ENCODE measurements at places on chromosomes 7 and 10.

DNA sequence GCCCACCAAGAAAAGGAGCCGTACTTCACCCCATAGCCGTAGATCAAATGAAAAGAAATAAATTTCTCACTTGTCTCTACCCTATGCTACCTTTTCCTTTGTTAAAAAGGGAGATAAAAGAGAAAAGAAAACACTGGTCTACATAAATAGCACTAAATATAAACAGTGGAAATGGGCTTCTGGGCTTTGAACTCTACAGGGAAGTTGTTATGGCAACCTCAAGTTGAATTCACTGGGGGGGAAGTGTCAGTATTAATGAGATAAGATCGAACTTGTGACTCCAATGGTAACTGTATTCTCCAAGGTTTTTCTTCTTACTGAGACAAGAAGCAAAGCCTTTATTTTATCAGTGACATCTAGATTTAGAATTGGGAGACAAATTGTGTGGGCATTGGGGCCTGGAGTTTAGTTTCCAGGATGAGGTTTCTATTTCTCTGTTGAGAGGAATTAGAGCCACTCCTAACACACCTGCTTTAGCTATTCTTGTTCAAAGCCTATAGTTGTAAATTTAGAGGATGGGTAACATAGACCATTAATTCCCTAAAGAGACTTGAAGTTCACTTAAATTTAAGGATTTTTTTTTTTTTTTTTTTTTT, 604.3 kb upstream of the GALNT17 start:
- DNase-seq = no peak

DNA sequence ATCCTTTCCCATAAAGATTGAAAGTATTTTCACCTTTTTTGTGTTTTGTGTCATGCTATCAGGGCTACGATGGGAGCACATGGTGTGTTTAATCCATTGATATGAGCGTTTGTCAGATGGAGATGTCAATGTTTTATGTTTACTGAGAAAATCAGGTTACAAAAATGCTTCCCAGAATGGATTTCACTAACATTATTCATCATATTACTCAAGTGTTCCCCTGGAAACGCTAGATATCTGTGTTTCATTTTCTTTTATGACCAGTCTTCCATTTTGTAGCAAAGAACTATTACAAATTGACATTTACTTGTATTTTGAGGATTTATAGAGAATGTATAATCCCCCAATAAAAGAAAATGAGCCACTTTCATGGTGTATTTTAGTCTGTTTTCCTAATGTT, 293.5 kb upstream of the AKR1E2 start:
- DNase-seq = no peak

GRCh38 chr7:149866779-149867447, 6.9 kb upstream of the ATP6V0E2 start:
- no peak for DNase-seq

- DNase-seq = no peak
These were observed 59.1 kb downstream of the AUTS2 start for GRCh38 chr7:69657331-69657730.

- DNase-seq = no peak
These were observed 9.0 kb downstream of the SLC16A12 start for GRCh38 chr10:89526358-89526757.

- DNase-seq = no peak
These were observed 242.3 kb upstream of the DKK1 start for GRCh38 chr10:52071814-52072213.

GRCh38 chr7:15845461-15845860, 159.0 kb upstream of the MEOX2 start:
- DNase-seq = no peak

DNA sequence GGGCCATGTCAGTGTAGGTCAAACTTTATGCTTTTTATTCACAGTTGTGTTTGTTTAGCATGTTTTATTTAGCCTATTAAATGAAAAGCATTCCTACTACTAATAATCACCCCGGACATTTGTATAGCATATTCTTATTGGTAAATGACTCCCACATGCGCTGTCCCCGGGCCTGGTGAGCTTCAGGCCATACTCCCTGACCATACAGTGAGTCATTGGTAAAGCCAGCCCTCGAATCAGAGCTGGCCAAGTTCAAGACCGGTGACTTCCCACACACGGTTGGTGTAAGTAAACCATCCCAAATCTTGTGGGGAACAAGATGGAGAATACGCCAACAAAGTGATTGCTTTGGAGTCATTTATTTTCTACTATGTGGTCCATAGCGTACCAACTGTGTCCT, 238.7 kb upstream of the TCF7L2 start:
- DNase-seq = no peak

DNA sequence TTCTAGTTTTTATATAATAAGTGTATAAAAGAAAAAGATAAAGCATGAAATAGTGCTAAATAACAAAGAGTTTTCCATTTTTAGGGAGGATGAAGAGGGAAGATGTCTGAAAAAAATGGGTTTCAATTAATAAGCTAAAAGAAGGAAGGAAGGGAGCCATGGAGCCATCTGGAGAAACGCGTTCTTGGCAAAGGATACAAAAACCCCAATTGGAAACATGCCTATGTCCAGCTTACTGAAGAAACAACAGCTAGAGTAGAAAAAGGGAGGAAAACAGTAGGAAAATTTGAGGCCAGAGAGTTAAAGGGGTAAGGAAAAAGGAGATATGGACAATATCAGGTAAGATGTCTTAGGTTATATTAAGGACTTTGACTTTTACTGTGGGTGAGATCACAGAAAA, 416.2 kb upstream of the GHITM start:
- no peak for DNase-seq

DNA sequence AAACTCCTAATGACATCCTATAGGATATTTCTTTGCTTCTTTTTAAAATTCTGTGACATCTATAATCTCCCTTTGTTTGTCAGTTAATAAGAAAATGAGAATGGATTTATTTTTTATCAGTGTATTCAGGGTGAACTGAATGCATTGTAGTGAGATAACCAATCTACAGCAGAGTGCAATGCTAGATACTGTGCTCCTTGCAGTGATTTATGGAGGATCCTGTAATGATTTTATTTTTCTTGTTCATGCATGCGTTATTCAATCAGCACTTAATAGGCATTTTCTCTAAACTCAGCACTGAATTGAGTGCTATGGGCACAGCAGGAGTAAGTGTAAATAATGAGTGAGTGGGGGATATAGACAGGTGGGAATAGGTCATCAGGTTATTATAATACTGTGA, 253.9 kb downstream of the CDK14 start:
- no peak for DNase-seq

GRCh38 chr10:107213861-107214260, 49.4 kb upstream of the SORCS1 start:
- DNase-seq = no peak

GRCh38 chr7:157496416-157497275, 159.8 kb downstream of the DNAJB6 start:
- DNase-seq = no peak

GRCh38 chr7:87328281-87328680, 17.2 kb upstream of the CROT start:
- no peak for DNase-seq

DNA sequence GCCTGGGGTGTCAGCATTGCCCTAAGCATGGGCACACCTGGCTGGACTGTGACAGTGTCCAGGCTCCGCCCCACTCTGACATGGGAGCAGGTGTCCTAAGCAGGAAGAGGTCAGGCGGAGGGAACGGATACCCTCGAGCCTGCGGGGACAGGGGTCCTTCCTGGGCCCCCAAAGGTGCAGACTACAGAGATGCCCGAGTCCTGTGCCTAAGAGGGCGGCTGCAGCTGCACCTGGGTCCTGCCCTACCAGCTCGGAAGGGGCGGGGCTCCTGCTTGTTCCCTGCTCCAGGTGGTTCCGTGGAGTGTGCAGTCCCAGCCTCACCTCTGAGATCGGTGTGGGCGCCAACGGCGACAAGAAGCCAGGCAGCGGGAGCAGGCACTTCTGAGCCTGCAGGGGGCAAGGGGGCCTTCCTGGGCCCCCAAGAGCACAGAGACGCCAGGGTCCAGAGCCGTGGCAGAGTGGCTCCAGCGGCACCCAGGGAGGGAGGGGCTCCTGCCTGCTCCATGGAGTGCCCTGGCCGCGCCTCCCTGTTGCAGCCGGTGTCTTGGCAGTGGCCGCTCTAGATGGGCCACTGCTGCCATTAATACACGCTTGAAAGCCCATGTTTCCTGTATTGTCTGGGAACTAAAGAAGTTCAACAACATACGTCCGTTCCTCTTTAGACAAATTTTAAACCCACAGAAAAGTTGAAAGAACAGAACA, 64.5 kb upstream of the CACNA2D1 start:
- no peak for DNase-seq

GRCh38 chr10:11086177-11086840, 68.6 kb downstream of the CELF2 start:
- DNase-seq = no peak

DNA sequence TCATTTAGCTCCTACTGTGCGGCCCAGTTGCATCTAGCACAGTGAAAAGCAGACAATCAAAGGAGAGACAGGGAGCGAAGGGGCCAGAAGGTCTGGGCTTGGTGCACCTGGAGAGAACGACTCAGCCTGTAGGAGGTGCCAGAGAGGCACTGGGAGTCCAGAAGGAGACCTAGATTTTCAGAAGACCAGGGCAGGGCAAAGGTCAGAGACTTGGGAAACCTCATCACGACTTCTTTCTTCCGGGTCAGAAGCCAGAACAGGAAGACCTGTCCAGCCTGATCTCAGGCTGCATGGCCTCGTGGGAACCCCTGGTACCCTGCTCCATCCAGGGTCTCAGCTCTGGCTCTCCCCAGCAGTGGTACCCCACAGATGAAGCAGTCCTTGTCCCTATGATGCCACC, 5.2 kb downstream of the AGAP3 start:
- DNase-seq = no peak

- no peak for DNase-seq
These were observed 63.1 kb downstream of the PYROXD2 start for GRCh38 chr10:98351831-98352402.

- no peak for DNase-seq
These were observed 113.2 kb upstream of the ANKRD1 start for GRCh38 chr10:91034042-91034441.

GRCh38 chr7:140509789-140510188, 30.5 kb upstream of the MKRN1 start:
- no peak for DNase-seq

DNA sequence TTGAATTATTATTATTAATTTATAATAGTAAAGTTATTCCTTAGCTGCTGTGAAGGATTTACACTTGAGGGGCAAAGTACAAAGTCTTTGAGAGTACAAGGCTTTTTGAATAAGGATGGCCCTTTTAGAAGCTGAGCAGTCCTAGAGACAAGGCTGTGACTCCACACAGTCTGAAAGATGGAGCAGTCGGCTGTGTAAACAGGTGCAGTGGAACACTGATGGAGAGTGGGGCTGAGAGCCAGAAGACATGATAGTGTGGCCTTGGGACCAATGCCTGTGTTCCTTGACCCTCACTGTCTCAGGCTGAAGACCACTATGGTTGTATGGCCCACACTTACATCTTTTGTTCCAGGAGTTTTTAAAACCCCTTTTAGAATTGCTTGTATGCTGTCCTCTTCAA, 311.2 kb upstream of the PHF14 start:
- no peak for DNase-seq

GRCh38 chr10:30435073-30435422, 1.1 kb downstream of the MAP3K8 start:
- no peak for DNase-seq

GRCh38 chr7:127807829-127808228, 155.8 kb downstream of the SND1 start:
- DNase-seq = no peak

GRCh38 chr10:59880971-59881510, 25.3 kb downstream of the CCDC6 start:
- DNase-seq = no peak

DNA sequence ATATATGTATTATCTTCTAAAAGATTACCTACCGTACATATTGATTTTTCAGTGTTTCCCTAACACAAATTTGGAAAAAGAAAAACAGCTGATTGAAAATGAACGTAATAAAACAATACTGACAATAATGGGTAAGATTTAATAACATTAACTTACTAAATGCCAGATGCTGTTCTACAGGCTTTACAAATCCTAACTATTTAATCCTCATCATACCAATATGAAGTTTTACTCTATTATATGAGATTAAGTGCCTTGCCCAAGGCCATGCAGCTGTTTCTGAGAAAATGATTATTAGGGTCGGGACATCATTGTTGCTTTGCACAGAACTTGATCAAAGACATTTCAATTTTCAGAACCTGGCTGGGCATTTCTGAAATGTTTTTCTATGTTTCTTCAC, 104.6 kb downstream of the HGF start:
- no peak for DNase-seq

DNA sequence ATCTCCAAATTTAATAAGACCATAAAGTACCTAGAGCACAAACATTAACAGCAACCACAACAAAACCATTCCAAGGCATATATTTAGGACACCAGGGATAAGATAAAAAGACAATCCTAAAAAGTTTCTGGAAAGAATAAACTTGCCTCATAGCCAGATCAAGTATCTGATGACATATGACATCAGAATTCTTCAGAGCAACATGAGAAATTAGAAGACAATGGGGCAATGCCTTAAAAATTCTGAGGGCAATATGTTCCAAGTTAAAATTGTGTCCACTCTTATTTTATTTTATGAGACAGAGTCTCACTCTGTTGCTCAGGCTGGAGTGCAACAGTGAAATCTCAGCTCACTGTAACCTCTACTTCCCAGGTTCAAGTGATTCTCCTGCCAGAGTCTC, 2.8 kb downstream of the EFCAB10 start:
- no peak for DNase-seq

- no peak for DNase-seq
These were observed 151.8 kb downstream of the LRRC4 start for GRCh38 chr7:127879436-127879835.

GRCh38 chr7:43490016-43490415, 92.9 kb upstream of the STK17A start:
- no peak for DNase-seq

GRCh38 chr10:76883596-76883995, 754.0 kb downstream of the KCNMA1 start:
- no peak for DNase-seq

GRCh38 chr10:2329082-2329481, 591.8 kb upstream of the ADARB2 start:
- DNase-seq = no peak

- DNase-seq = no peak
These were observed 51.0 kb upstream of the OSBPL3 start for GRCh38 chr7:25031007-25031406.

DNA sequence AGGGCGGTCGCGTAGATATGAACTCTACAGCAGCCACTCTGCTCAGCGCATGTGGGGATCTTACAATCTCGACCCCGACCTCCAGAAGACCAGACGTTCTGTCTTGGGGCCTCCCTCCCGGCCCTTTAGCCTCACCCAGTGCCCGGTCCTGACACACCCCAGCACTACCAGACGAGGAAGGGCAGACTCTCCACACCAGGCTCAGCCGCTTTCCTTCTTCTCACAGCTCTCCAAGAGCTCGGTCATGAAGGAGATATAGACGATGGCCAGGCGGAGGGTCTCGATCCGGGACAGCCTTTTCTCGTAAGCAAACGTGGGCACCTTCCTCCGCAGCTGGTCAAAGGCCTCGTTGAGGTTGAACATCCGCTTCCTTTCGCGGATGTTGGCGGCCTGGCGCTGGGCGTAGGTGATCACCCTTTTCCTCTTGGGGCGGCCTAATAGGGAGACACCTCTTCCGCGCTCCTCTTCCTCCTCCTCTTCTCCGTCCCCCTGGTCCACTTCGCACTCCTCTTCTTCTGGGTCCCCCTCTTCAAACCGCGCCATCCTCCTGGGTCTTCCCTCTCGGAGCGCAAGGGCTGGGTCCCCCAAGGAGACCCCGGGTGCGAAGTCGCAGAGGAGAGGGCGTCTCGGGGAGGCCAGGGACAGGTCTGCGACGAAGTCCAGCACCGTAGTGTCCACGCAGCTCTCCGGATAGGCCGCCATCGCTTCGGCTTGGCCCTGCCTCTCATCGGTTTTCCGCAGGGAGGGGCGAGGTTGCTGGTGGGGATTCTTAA, at the start of gene FERD3L:
Gene FERD3L (minus strand): TSS at position 761 of the 773 bp plus-strand sequence. CDS start 59 bp downstream, at position 702.
- no peak for DNase-seq

- DNase-seq = no peak
These were observed 150.3 kb upstream of the NRP1 start for GRCh38 chr10:33484787-33485186.
